CD4-positive, alpha-beta T cell treated with Interleukin-17A for 4 hours (primary cell): ENCODE measurements at places on chromosomes 1 and 21.
A peak's percentile ranks its signal among the peaks of the same experiment; 100 is the strongest.

DNA sequence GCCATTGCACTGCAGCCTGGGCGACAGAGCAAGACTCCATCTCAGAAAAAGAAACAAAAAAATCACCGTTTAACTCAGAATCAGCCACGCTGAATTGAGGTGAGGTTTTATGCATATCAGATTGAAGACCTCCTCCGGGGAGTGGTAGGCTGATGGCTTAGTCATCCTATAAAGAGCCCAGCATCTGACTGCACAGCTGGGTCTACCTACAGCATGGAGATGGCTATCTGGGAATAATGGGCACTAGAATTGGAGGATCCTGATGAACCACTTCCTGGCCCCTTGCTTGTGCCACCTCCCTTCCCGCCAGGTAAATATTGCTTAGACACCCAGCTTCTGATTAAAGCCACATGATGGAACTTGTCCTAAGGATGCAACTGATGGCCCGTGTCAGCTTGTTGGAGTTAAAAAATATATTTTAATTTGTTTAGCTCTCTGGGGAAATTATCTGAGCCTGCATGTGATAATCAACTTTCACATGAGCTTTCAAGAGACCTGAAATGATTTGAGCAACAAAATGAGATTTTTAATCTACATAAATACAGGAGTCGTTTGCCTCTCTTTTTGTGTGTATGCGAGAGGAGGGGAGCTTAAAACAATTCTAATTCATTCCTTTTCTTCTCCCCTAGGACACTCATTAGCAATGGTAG is 157.2 kb downstream of the KIF26B start:
- DNase-seq = no peak

GRCh38 chr1:78836726-78837125 is 169.8 kb downstream of the ADGRL4 start:
- no peak for DNase-seq

DNA sequence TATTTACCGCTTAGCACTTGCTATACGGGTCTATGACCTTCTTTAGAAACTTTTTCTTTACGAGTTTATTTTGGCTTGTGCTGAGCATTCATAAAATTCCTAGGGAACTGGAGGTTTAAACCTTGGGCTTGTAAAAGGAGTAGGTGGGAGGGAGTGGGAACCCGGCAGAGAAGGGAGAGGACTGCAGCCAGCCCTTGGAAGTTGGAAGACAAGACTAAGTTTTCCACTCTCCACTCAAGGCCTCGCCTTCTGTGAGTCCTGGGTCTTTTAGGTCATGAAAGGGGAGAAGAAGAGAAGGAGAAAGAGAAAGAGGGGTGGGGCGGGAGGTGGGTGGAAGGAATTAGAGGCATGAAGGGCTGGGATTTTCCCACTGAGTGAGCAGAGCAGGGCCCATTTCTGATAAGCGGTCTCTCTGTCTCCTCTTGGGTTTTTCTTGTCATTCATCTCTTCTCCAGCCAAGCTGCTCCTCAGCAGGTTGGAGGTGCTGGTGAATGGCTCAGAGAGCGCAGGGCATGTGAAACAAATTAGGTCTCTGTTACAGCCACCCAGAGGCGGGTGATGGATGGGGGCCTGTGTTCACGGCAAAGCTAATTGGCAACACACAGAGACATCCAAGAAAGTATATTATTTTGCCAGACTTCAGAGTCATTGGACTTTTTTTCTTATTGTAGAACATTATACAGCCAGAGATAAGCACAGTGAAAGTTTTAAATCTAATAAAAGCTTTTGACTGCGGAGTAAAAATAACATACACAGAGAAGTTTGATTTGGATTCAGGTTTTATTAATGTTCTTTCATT is 247.3 kb downstream of the FOXD2 start:
- DNase-seq = no peak

DNA sequence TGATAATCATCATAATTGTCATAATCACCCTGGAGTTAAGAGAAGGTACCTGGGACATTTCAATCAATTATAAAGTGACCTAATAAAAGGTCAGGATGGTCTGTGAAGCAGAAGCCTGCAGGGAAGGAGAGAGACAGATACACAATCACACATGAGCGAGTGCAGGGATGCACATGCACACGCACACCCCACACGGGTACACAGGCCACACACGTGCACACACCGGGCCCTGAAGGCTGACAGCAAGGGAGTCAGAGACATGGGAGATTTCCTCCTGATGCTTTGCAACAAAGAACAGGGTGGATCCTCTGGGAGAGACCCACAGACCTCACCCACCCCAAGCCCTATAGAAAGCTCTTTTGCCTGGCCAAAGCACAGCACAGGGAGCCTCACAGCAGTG is 82.3 kb upstream of the ZC3H12A start:
- no peak for DNase-seq

DNA sequence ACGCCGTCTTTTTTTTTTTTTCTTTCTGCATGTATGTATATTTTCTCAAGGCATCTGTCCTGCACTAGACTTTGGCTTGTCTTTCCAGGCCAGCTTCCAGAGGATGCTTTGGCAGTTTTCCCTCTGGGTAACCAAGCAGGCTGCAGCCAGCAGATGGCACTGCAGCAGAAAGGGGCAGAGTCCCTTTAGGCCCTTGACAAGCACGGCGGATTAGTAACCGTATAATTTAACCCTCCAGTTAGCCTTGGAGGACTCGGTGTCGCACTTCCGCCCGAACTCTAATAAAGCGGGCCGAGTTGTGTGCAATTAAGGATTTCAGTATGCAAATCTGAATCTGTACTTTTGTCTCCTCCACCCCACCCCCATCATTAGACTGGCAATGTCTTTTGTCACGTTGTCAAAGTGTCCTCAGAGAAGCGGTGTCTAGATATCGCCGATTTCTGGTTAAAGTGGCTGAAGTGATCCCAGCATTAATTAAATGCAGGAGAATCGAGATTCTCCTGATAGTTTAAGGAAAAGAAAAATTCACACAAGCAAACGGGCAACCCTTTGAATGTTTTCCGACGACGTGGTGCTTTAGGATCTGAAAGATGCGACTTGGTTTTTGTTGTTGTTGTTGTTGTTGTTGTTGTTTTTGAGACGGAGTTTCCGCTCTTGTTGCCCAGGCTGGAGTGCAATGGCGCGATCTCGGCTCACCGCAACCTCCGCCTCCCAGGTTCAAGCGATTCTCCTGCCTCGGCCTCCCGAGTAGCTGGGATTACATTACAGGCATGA is 1.1 kb upstream of the TMEM167B start:
- peak; percentile 28 for DNase-seq

GRCh38 chr1:116817582-116818064 is 63.4 kb downstream of the CD2 start:
- DNase-seq = peak; percentile 86

DNA sequence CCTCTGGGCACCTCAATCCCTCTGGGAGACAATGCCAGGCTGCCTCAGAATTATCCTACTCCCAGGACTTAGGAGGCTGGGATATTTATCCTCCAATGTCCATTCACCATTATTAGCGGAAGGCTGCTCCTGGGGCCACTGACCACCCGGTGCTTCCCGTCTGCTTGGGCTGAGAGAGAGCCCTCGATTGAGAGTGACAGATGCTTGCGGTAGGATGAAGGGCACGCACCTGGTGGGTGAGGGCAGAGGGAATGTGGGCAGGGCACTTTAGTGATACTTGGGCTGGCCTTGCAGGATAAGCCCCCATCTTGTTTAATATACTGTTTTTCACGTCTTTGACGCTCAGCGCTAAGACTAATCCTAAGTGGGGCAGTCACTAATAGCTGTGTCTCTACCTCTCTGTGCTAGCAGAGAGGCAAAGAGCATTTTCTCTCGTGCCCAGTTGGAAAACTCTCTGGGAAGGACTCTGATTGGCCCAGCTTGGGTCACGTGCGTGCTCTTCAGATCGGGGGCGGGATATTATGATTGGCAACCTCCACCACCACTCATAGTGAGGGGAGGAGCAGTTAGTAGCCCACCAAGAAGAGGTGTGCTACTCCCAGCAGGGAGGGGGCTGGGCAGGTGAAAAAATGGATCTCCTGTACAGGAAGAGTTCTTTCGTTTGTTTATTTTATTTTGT is 10.6 kb upstream of the PARS2 start:
- DNase-seq = no peak
